Stimulated activated memory B cell treated with anti-CD40 and anti-IgM and Interleukin-4, amounts not matched to agents 10 μg/mL and 1 μg/mL and 100 μg/mL, for 72 hours (primary cell): ENCODE measurements at places on chromosomes 1 and 21.

- no peak for ATAC-seq
Measured at GRCh38 chr1:161905269-161905884, 118.3 kb downstream of the OLFML2B start.

DNA sequence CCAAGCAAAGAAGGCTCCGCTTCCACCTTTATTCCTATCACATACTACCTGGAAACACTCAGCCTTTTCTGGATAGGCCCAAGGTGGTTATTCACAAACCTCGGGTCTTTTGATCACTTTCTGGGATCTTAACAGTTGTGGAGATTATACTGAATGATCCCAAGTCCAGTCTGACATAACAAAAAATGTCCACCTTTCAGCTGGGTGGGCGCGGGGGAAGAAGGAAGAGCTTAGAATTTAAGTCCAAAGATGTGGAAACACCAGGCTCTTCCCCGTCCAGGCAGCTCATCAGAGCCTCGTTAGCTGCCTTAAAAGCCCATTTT is 338 bp upstream of the C1orf53 start:
- ATAC-seq: no peak

- ATAC-seq: no peak
Measured at GRCh38 chr1:186487163-186487562, 26.2 kb upstream of the PDC start.

DNA sequence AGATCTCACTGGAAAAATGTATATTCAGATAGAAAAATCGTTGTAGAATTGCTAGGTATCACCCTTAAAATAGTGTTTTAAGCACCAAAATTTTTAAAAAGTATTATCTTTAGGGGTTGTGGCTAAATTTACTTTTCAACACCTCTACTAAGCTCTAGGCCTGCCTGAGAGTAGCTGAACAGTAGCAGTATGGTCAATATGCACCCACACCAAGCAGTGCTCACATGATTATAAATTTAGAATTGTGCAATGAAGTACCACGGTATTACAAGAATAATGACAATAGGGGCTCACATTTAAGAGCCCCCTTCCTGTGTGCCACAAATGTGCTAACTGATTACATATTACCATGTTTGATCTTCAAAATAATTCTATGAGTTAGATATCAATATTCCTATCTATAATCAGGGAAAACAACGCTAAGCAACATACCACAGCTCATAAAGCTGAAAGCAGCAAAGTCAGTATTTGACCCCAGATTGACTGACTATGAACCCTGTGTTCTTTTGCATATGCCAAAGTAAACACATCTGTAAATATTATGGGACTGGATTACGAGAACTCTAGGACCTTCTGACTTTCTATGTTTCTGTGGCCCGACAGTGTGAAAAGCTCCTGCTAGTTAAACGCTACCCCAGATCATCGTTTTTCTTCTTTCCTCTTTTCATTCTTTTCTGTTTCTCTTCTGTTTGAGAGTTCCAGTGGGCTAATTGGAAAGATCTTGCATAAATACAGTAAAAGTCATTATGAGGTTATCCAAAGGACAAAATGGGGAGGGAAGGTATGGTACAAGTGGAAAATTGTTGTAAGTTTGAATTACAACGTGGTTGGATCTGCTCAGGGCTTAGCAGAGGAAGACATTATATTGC is 201.1 kb upstream of the C1orf87 start:
- no peak for ATAC-seq

GRCh38 chr1:198268784-198269645 is 112.2 kb downstream of the NEK7 start:
- no peak for ATAC-seq

GRCh38 chr1:41475859-41476567 is 8.5 kb downstream of the EDN2 start:
- ATAC-seq: no peak

DNA sequence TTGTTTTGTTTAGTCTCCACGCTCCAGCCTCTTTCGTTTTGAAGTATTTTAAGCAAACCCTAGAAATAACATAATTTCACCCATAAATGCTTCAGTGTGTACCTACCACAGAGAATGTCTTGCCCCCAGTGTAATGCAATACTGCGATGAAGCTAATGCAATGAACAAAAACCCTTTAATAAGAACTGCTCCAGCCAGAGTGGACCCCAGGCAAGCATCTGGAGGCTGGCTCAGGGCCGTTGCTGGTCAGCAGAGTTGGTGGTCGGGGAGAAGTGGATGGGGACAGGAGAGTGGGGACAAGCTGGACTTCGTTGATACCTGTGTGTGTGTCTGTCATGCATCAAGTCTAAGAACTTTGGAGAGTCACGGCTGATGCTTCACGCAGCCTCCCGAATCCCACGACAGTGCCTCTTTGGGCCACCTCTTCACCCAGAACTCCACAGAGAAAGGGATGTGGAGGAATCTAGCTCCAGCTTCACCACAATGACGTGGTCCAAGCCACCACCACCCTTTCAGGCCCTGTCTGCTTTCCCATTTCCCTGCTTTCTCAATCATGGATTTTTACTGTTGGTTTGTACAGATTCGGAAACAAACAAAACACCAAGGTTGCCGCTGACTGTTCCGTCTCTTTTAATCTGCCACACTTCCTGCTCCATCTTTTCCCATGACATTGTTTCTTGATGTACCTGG is 108.6 kb upstream of the ERRFI1 start:
- ATAC-seq: no peak

- no peak for ATAC-seq
Measured at GRCh38 chr1:58726581-58726980, 26.7 kb upstream of the MYSM1 start.
